ENCODE measurements at places on chromosomes 1 and 21. TPM values are rescaled to one million over a fixed set of nuclear protein-coding genes. Genes with fewer than 3 reads are reported as not detected.

DNA sequence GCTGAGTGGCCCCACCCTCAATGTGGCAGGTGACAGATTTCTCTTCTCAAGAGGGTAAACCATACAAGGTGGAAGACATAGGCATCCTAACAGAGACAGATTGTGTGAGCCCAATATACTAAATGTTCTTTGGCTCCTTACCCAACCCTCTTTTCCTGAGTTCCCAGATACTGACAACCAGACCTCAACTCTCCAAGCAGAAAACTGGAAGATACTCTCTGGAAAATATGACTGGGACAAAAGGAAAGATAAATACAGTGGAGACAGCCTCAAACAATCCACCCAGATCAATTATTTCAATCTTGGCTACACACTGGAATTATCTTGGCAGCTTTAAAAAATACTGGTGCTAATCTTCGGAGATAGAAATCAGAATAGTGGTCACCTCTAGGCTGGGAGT, 6.5 kb downstream of the EVI5 start:
- peak; percentile 37 for DNase-seq

- no peak for DNase-seq
Measured at GRCh38 chr21:44021064-44021463, 9.0 kb downstream of the TRAPPC10 start.

DNA sequence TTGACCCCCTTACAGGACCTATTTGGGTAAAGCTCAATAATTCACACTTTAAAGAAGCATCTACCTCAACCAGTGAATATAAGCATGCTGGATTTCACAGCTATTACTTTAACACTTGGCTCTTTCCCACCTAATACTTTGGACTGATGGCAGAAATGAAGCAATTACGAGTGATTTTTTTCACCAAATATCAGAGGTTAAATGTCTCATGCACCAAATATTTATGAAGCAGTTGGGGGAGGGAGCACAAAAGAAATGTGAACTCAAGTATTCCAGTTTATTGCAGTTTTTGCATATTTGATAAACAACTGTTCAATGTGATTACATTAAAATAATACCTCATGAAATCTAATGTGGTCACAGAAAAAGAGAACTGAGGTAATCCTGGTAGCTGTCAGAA, 223.6 kb downstream of the LRRC7 start:
- peak; percentile 22 for DNase-seq

The TEDDM1 gene
- polyA plus RNA-seq: not detected

GRCh38 chr21:21101911-21102310, 103.7 kb downstream of the NCAM2 start:
- peak; percentile 21 for DNase-seq

DNA sequence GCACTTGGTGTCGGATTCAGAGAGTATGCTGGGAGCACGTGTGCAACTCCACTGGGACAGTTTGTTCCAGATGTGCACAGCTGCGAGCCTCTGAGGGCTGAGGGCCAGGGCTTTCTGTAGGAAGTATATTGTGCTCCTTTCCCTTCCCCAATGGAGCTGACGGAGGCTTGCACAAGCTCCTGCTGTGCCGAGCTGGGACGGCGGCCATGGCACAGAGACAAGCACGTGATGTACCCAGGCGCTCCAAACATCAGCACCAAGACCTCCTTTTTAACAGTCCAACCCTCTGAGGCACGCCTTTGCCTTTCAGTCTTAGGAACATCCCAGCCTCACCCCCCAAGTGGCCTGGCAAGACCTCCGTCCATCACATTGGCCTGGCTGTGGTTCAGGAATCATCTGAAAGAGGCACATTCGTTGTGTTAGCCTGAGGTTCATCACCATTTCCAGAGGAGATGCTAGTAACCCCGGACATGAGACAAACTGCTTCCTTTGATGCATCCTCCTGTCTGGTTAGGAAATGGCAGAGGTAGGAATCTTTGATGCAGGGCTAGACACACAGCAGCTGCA, 339.2 kb upstream of the KAZN start:
- peak; percentile 82 for DNase-seq

The CHODL gene
- 132 TPM for polyA plus RNA-seq

The COL8A2 gene
- 23.8 TPM for polyA plus RNA-seq

The TLCD4 gene
- polyA plus RNA-seq: 8.8 TPM

The CBS gene
- polyA plus RNA-seq: 8.5 TPM

The MAEL gene
- 0.36 TPM for polyA plus RNA-seq

- no peak for DNase-seq
Measured at GRCh38 chr1:45545553-45546310, 4.9 kb upstream of the AKR1A1 start.

GRCh38 chr1:117675907-117676430, 70.1 kb downstream of the TENT5C start:
- DNase-seq: no peak

DNA sequence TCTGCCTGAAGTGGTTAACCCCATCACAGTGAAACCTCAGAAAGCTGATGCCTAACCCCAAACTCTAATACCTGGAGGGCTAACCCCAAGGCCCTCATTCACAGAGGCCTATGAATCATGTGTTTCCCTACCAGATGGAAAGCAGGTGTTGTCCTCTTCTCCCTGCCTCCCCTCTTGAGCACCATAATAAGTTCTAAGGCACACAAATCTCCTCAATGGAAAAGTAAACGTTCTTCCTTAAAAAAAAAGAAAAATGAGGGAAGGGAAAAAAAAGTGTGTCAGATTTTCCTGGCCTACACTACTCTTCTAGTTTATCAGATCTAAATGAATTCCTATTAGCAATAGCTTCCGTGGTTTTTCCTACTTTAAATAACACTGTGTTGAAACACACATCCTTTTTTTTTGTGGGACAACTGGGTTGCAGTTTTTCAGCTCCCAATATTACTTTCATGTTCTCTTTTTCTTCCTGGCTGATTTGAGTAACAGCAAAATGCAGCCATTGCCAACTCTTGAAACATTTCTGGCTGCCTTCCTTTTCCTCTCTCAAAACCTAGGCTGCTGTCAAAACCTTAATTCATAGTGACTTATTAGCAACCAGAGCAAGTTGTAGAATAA, 43.2 kb downstream of the SLC44A3 start:
- DNase-seq: peak; percentile 77

GRCh38 chr1:171583591-171584201, 38.3 kb upstream of the MYOCOS start:
- no peak for DNase-seq

The PRELP gene
- 10.5 TPM for polyA plus RNA-seq

GRCh38 chr1:168009322-168009721, 72.5 kb upstream of the MPC2 start:
- no peak for DNase-seq

GRCh38 chr21:38321568-38321967, 64.8 kb downstream of the KCNJ15 start:
- no peak for DNase-seq

GRCh38 chr1:36109041-36109679, 15.9 kb downstream of the COL8A2 start:
- no peak for DNase-seq

The RYR2 gene
- 3.1 TPM for polyA plus RNA-seq

DNA sequence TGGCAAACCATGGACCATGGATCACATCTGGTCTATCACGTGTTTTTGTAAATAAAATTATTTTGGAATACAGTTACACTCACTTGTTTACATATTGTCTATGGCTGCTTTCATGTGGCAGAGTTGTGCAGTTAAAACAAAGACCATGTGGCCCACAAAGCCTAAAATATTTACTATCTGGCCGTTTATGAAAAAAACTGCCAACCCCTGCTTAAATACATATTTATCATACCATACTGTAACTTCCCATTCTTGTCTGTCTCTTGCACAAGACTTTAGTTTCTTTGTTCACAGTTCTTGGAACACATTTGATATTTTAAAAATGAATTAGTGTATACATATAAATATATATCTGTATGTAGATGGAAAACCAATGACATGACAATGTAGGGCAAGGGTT, 141.5 kb downstream of the PAPPA2 start:
- DNase-seq: no peak

Measured in muscle of back (tissue), 13 donors.